A549 (cell line): ENCODE measurements at places on chromosomes 4 and X. TPM values are rescaled to one million over a fixed set of nuclear protein-coding genes. Genes with fewer than 3 reads are reported as not detected.

CFP gene
- 0.49 to 0.91 TPM (median 0.54 TPM) in 3 replicates for polyA plus RNA-seq

SMIM10L2A gene
- polyA plus RNA-seq: 0.34 to 0.37 TPM (median 0.37 TPM) in 3 replicates

CENPVL2 gene
- not detected in 3 replicates for polyA plus RNA-seq

HEPH gene
- 0.08 TPM in 1 of 3 replicates, not detected in the others for polyA plus RNA-seq

SSX2B gene
- polyA plus RNA-seq: not detected in 3 replicates

ZNF630 gene
- 0.46 to 0.58 TPM (median 0.54 TPM) in 3 replicates for polyA plus RNA-seq

GDI1 gene
- polyA plus RNA-seq: 107 to 131 TPM (median 128 TPM) in 3 replicates

FREM3 gene
- polyA plus RNA-seq: not detected in 3 replicates

MAGEB17 gene
- not detected in 3 replicates for polyA plus RNA-seq

FHDC1 gene
- polyA plus RNA-seq: 0.31 to 0.32 TPM (median 0.31 TPM) in 3 replicates

EDA2R gene
- polyA plus RNA-seq: 13.0 to 13.7 TPM (median 13.7 TPM) in 3 replicates

XAGE2 gene
- not detected in 3 replicates for polyA plus RNA-seq

POU4F2 gene
- polyA plus RNA-seq: not detected in 3 replicates

NPFFR2 gene
- not detected in 3 replicates for polyA plus RNA-seq

SLC9B1 gene
- polyA plus RNA-seq: 0.09 to 0.21 TPM (median 0.16 TPM) in 3 replicates

ZXDB gene
- polyA plus RNA-seq: 4.8 to 6.4 TPM (median 5.5 TPM) in 3 replicates

GRID2 gene
- polyA plus RNA-seq: not detected in 3 replicates

COX18 gene
- 8.3 to 11.2 TPM (median 9.7 TPM) in 3 replicates for polyA plus RNA-seq

MAGEB1 gene
- polyA plus RNA-seq: not detected in 3 replicates

RBM46 gene
- polyA plus RNA-seq: not detected in 3 replicates

UNC5C gene
- polyA plus RNA-seq: not detected in 3 replicates

OPHN1 gene
- 1.7 to 2.0 TPM (median 2.0 TPM) in 3 replicates for polyA plus RNA-seq

SHROOM3 gene
- 2.7 to 3.2 TPM (median 2.8 TPM) in 3 replicates for polyA plus RNA-seq

LGI2 gene
- 0.05 to 0.16 TPM (median 0.07 TPM) in 3 replicates for polyA plus RNA-seq

ASB12 gene
- polyA plus RNA-seq: 0.07 TPM in 1 of 3 replicates, not detected in the others

TACR3 gene
- not detected in 3 replicates for polyA plus RNA-seq
